ENCODE measurements at places on chromosomes 12 and 14.

DNA sequence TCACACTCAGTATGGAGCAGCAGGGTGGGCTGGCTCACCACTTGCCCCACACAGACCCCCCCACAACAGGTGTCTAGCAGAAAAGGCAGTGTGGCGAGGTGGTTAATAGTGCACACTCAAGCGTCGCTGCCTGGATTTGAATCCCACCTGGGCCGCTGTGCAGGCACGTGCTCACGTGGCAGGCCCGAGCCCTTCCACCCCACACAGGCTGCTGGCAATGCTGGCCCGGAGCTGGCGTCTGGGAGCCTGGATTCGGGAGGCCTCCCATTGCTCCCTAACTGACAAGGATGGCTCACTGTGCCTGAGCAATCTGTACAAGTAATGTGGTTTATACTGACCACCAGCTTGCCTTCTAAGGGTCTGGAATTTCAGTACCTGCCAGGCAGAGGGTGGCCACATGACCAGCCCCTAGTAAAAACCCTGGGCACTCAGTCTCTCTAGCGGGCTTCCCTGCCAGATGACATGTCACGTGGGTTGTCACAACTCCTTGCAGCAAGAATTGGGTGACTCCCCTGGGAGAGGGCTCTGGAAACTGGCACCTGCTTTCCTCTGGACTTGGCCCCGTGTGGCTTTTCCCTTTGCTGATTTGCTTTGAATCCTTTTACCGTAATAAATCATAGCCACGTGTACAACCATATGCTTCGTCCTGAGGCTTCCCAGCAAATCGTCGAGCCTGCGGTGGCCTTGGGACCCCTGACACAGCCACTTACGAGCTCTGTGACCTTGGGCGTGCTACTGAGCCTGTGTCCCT is 72.8 kb downstream of the SCARB1 start:
- DNase-seq = no peak

- DNase-seq = peak; percentile 89
Measured at GRCh38 chr14:85252011-85252410, 277.9 kb upstream of the FLRT2 start.

GRCh38 chr12:88958946-88959345 is 378.7 kb upstream of the KITLG start:
- no peak for DNase-seq

DNA sequence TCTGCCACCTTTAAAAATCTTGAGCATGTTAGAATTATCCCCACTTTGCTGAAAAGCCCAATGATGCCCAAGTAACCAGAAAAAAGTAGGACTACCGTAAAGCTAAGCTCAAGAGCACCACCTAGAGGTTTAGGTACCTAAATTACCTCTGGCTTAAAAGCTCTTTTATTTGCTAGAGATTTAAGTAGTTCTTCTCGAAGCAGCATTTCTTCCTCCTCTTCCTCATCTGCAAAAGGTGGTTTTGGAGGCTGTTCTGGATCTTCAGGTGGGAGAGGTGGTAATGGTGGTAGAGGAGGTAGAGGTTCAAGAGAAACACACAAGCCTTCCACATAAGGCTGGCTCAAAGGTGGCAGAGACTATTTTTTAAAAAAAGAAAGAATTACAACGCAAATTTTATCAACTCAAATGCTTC is 26.9 kb downstream of the ZFC3H1 start:
- DNase-seq = peak; percentile 73

GRCh38 chr12:56110571-56110970 is 5.9 kb upstream of the RPL41 start:
- DNase-seq = peak; percentile 97

- DNase-seq = no peak
Measured at GRCh38 chr14:35993684-35993960, 167.5 kb downstream of the BRMS1L start.

- DNase-seq = no peak
Measured at GRCh38 chr12:115135800-115136211, 451.8 kb upstream of the TBX3 start.

- peak; percentile 83 for DNase-seq
Measured at GRCh38 chr14:93219103-93219726, 12.2 kb downstream of the UBR7 start.

GRCh38 chr12:57514720-57515407 is 5.5 kb downstream of the DDIT3 start:
- DNase-seq = no peak

GRCh38 chr12:114944736-114945135 is 260.8 kb upstream of the TBX3 start:
- no peak for DNase-seq

DNA sequence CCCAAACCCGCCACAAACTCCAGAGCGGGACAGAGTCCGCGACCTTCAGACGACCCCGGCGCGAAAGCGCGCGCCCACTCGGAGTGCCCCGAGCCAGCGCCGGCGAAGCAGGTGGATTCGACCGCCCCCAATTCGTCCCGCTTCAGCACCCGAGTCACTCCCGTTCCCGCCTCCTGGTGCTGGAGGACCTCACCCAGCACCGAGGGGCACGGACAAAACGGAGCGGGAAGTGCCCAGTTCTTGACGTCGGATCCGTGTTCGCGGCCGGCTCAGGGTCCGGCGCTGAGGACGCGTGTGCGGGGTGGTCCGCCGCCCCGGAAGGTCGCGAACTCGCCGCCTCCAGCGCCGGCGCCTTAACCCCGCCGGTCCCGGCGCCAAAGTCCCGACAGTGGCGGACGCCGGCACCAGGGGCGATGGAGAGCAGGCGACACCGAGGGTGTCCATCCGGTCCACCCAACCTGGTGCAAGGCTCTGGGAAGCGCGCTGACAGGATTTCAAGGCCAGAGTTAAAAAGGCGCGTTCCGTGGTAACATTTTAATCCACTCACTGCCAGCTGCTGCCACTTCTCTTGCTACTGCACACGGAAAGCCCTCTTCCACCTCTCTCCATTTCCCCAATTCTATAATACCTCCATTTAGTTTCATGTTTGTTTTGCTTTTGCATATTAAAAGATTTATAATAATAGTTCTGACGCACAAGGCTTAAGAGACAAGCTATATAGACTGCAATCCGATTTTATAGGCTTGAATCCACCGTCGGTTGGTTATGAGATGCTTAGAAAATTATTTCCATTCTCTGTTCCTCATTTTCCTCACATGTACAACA is 240.0 kb upstream of the CPNE8 start:
- DNase-seq = peak; percentile 61

DNA sequence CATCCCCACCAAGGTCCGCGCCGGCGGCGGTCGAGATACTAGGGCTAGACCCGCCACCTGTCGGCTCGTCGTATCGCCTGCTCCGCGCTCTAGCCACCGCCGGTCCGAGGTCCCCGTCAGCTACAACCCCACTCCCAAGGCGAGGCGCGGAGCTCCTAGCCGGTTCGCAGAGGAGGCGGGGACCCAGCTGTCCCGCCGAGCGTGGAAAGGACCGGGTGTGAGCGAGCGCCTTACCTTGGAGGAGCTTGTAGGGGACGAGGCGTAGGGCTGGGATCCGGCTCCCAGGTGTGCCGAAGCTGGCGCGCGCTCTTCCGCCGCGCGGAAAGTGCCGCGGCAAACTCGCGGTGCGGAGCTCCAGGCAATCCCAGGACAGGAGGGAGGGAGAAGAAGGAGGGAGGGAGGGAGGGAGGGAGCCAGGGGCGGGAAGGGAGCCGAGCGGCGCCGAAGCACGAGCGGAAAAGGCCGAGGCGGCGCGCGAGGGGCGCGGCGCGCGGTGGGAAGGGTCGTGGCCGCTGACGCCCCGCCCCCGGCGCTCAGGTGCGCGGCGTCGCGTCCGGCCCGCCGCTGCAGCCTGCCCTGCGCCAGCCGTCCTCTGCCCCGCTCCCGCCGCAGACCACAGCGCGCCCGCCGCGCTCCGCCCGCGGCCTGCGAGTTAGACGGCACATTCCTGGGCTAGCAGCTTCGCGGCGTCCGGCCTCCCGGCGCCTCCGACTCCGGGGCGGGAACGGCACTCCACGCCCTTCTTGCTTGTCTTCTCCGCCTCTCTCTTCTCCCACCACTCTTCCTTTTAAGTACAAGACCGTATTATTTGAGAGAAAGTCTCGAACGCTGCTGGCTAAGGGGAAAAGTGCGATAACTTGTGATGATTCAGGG is at the start of gene PAWR:
Gene PAWR, minus strand, starts transcription at position 327 of the 873 bp plus-strand sequence. CDS start 720 bp downstream, outside the sequence.
- peak; percentile 92 for DNase-seq

DNA sequence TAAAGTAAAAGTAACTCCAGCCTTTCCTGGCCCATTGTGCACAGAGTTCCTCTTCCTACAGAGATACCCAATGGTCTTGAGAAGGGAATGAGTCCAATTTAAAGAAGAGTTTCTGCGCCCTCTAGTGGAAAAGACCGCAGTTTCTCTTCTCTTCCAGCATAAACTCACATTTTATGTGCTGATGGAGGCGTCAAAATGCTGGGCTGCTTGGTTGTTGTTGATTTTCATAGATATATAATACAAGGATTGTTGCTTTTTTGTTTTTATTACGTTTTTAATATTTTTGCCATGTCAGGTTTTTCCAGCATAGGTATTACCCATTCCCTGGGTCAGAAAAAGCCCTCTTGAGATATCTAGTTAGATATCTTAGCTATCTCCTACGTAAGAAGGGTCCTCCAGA is 356.9 kb upstream of the STXBP6 start:
- peak; percentile 52 for DNase-seq

DNA sequence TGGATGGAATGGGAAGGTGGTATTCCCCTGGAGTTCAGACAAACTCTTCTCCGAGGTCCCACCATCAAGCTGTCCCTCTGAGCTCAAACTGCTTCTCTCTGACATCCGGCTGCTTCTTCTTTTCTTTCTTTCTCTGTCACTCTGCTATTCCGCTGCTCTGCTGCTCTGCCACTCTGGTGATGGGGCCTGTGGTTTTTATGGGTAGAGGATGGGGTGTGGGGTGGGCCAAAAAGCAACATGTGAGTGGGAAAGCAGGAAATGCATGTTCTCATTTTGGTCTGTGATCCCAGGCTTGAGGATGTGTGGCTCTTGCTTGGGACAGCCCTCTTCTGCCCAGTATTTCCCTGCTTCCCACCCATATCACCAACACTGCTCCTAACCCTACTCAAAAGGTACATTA is 30.6 kb downstream of the CLECL1 start:
- no peak for DNase-seq

DNA sequence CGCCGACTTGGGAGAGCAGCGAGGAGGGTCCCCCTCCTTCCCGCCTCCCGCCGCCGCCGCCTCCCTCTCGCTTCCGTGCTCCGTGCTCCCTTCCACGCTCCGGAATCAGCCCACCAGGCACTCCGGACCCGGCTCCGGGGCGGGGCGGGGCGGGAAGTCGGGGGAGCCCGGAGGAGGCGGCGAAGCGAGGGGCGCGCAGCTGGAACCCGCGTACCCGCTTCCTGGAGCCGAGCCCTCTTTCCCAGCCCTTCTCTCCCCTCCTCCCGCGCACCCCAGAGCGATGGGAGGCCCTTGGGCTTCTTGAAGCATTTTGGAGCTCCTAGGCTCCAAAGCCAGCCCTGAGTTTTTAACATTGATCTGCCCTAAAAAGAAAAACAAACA is at the start of gene SYNDIG1L:
Gene SYNDIG1L, minus strand, starts transcription at position 9 of the 381 bp plus-strand sequence. CDS start 16,466 bp downstream, outside the sequence.
- no peak for DNase-seq

DNA sequence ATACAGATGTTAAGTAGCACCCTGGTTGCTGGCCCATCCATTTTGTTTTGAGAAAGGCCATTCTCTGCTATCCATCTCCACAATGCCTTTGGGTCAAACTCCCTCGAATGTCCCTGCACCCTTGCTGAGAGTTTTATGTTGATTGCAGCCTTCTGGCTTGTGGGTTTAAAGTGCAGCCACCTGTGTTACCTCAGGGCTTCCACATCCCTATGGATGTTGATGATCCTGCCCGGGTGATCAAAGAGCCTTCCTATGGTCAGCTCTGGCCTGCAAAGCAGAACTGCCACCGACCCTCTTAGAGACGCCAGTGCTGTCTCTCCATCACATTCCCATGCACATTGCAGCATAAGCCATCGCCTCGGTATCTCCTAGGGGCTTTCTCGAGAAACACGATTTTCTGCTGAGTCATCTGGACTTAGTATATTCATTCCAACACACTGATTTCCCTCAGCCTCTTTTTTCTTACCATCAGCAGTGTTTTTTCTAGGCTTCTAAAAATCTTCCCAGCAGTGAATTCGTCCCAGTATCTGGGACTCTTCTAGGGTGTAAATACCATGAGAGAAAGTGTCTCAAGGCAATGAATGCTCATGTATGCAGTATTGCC is 585.7 kb upstream of the TMEM132C start:
- DNase-seq = no peak

DNA sequence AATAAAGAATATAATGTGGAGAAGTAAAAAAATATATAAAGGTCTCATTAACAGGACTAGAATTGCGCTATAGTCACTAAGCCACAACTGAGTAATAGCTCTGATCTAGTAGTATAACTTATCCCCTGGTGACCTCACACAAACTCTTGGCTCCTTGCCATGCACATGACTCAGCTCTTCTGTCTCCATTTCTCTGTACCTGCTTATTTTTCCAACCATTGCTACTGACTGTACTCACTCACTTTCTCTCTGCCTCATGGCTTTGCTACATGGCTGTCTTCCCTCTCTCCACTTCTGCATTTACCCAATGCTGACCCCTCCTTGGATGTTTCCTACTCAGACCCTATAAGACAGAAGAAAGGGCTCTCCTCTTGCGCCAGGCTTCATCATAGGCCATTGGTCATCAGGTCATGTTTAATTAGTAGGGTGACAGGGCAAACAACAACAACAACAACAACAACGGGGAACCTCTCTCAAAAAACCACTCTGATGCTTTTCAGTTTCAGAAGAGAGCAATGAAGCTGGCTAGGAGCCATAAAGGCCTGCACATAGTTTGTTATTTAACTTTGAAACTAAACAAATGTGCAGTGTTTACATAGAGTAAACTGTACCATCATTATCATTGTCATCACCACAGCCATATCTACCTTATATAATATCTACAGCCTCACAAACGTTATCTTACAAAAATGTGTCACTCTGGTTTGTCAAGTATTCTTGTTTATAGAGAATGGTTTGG is 25.6 kb upstream of the KRAS start:
- peak; percentile 97 for DNase-seq

- no peak for DNase-seq
Measured at GRCh38 chr14:68767248-68767645, 25.6 kb downstream of the ZFP36L1 start.

GRCh38 chr12:3076730-3077571 is at the start of gene TSPAN9:
Gene TSPAN9, plus strand, starts transcription at chr12:3077379. Its CDS starts 123,815 bp downstream, at chr12:3201194.
- DNase-seq = peak; percentile 78

DNA sequence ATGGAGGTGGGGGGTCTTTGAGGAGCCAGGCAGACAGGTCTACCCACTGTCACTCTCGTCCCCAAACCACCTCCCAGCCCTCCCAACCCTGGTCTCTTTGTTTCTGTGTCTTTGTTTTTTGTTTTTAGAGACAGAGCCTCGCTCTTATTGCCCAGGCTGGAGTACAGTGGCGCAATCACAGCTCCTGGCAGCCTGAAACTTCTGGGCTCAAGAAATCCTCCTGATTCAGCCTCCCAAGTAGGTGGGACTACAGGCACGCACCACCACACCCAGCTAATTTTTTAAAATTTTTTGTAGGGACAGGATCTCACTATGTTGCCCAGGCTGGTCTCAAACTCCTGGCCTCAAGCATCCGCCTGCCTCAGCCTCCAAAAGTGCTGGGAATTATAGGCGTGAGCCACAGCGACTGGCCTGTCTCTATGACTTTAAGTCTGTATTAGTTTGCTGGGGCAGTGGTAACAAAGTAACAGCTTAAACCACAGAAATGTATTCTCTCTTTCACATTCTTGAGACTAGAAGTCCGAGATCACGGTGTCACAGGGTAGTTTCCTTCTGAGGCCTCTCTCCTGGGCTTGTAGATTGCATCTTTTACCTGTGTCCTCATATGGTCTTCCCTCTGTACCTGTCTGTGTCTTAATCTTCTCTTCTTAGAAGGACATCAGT is 26.1 kb downstream of the DTX1 start:
- no peak for DNase-seq

- DNase-seq = no peak
Measured at GRCh38 chr14:100906420-100906819, 2.9 kb upstream of the RTL1 start.

- no peak for DNase-seq
Measured at GRCh38 chr12:89351489-89352241, 636 bp downstream of the DUSP6 start.

- DNase-seq = no peak
Measured at GRCh38 chr14:51652168-51653078, 713 bp downstream of the FRMD6 start.

Data from epithelial cell of esophagus (primary cell).